Osteoblast (primary cell): ENCODE measurements at places on chromosomes 16 and 17. TPM values are rescaled to one million over a fixed set of nuclear protein-coding genes. Genes with fewer than 3 reads are reported as not detected.

SMPD3 gene
- total RNA-seq = 0.72 TPM in 1 of 2 replicates, not detected in the other

DNA sequence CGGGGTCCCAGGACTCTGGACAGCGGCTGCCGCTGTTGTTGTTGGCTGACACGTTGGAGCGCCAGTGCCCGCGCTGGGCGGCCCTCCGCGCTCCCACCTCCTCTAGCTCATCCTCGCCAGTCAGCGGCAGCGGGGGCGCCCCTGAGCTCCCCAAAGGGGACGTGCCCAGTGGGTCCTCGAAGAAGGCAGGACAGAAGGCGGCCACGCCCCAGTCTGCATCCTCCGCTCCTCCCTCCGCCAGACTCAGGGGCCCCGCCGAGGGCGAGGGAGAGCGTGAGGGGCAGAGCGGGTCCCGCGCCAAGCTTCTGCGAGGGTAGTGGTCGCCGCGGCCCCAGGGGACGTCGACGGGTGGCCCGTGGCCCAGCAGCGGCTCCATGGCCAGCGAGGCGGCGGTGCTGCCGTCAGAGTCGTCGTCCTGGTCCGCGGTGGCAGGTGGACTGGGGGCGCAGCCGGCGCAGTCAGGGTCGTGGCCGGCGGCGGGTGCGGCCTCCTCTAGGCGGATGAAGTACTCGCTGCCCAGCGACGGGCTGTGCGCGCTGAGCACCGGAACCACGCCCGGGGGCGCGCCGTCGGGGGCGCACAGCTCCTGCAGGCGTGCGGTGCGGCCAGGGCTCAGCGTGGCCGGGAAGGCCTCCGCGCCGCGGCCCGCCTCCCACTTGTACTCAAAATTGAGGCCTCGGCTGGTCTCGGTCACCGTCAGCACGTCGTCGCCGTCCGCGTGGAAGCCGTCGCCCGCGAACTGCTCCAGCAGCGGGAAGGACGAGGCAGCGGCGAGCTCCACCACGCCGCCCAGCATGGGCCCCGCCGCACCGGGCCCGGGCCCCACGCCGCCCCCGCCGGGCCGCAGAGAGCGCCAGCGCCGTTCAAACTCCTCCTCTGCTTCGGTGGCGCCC is 43.2 kb upstream of the PVALEF start:
- DNase-seq = no peak

DNA sequence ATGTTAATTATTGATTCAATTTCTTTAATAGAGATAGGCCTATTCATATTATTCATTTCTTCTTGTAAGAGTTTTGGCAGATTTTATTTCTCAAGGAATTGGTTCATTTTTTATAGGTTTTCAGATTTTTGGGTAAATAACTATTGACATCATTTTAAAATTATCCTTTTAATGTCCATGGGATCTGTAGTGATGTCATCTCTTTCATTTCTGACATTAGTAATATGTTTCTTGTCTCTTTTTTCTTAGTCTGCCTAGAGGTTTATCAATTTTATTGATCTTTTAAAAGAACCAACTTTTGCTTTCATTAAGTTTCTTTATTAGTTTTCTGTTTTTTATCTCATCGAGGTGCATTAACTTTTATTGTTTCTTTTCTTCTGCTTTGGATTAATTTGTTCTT is 162.6 kb downstream of the FTO start:
- no peak for DNase-seq

DNA sequence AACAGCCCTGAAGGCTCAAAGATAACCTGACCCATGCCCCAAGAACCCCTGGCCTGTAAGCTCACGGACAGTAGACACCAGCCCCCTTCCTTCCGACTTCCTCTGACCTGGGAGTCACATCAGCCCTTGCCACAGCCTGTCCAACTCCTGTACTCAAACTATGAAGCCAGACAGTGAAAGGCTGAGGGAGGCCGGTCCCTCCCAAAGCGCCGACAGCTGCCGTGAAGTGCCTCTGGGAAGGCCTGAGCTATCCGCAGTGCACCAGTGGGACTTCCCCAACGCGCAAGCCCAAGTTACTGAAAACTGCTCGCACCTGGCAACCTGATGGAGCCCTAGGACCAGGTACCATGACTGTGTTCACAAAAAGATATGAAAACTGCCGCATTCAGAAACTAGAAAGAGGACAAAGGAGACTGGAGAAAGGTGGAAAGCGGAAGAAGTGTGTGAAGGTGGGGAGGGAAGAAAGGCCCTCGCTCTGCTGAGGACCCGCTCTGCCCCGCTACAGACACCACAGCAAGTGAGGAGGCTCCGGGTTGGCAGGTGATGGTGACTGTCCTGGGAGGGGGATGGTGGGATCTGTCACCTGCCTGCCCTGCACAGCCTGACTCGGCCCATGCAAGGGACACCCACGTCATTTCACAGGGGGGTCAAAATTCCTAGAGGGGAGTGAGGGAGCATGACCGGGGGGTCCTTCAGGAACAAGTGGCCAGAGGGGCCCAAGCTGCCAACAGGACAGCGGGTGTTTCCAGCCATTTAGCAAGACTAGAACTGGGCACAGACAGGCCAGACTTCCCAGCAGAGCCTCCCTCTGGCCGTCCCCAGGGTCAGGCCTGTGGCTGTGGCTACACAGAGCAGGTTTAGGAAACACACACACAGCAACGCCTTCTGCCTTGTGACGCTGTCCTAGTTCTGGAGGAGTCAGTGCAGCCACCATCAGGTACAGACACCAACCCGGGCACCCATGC is 13.1 kb upstream of the TRAP1 start:
- peak; percentile 50 for DNase-seq

PRAC1 gene
- total RNA-seq = 0.88 TPM in 1 of 2 replicates, not detected in the other

- DNase-seq = no peak
These were observed 21.8 kb downstream of the CDH8 start for GRCh38 chr16:62014319-62014923.

DNA sequence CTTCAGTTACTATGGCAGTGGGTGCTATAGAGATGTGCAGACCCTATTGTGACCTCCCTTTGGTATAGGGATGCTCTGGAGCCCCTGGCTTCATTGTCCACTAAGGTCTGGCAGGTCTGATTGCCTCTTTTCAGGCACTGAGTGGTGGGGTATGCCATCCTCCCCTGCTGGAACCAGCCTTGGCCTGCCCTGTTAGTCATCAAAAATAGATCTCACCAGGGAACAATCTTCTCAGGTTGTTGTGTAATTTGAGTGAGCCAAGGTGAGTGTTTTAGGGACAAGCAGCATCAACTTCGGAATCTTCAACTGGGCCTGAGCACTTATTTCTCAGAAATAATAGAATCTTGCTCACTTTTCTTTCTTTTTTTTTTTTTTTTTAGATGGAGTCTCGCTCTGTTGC is 19.6 kb downstream of the HMOX2 start:
- DNase-seq = no peak

KRT15 gene
- total RNA-seq = 0.59 and 0.72 TPM in 2 replicates

SLC38A8 gene
- total RNA-seq = not detected in 2 replicates

POLR3E gene
- total RNA-seq = 19.2 and 19.4 TPM in 2 replicates

DNA sequence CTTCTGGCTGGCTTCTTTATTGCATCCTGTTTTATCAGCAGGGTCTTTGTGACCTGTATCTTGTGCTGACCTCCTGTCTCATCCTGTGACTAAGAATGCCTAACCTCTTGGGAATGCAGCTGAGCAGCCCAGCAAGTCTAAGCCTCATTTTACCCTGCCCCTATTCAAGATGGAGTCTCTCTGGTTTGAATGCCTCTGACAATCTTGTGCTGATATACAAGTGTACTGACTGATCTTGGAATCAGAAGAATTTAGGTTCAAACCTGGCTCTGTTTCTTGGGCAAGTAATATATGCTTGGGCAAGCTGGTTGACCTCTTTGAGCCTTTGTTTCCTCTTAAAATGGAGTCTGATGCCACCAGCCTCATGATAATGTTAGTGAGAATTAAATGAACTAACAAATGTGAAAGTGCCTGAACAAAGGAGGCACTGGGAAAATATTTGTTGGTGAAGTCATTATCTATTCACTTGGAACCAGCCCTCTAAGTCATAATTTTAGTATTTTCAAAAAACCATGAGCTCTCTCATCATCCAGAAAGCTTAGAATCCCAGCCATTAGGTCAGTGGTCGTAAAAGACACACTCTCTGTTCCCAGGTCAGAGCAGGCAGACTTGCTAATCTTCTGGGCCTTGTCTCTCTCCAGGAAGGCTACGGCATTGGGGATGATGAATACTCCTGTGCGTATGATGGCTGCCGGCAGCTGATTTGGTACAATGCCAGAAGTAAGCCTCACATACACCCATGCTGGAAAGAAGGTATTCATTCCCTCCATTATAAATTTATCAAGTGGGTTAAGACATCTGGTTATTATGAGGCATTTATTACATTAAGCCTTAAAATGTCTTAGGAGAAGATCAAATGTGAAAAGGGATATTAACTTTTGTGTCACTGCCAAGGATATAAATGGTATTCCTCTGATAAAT is 18.1 kb upstream of the ARL2BP start:
- no peak for DNase-seq

- no peak for DNase-seq
These were observed 9.0 kb upstream of the MAPK3 start for GRCh38 chr16:30131869-30132475.

ITGB3 gene
- 31.5 and 39.8 TPM in 2 replicates for total RNA-seq

DNA sequence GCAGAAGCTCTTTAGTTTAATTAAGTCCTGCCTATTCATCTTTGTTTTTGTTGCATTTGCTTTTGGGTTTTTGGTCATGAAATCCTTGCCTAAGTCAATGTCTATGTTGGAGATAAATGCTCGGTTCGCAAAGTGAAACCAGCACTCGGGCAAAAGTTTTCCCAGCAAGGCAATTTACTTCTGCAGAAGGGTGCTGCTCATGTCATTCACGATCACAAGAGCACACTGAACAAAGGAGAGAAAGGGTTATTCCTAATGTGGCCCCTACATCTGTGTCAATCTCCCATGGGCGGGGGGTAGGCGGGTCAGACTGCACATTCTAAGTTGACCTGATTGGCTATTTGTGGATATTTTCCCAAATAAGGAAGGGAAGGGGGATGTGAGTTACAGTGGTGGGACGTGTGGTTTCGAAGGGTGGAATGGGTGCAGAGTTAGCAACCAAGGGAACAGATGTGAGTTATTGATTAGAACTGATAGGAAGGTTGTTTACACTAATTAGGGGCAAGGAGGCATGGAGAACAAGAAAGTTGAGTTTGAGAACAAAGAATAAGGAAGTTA is 23.0 kb downstream of the ATF7IP2 start:
- DNase-seq = no peak

GRCh38 chr16:89026121-89026612 is 49.2 kb upstream of the CBFA2T3 start:
- DNase-seq = peak; percentile 58

DNA sequence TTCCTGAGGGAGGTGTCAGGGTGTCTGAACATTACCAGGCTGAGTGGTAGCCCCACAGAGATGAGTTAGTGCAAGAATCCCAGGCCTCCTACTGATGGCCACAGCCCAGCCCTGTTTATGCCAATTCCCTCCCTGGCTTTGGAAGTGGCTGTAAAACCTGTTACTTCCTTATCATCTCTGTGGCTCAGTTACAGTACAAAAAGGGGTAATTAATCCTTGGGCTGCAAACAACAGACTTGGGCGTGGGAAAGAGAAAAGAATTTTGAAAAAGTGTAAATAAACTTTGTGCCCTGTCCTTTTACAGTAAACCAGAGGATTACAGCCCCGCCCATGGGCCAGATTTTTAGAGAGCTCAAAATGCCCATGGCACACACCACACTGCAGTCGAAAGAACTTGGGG is 73.1 kb upstream of the AXIN2 start:
- DNase-seq = no peak

DNA sequence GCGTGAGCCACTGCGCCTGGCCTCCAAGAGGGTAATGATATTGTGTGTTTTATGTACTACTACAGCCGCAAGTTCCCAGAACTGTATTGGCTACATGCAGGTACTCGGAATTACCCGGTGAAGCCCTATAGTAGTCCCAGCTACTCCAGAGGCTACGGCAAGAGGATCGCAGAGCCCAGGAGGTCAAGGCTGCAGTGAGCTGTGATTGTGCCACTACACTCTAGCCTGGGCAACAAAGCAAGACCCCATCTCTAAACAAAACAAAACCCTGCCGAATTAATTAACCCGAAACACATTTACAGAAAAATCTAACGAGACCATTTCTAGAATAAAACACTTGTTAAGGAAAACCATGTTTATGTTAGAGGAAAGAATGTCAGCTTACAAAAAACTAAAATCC is 2.2 kb upstream of the USP22 start:
- no peak for DNase-seq

DNA sequence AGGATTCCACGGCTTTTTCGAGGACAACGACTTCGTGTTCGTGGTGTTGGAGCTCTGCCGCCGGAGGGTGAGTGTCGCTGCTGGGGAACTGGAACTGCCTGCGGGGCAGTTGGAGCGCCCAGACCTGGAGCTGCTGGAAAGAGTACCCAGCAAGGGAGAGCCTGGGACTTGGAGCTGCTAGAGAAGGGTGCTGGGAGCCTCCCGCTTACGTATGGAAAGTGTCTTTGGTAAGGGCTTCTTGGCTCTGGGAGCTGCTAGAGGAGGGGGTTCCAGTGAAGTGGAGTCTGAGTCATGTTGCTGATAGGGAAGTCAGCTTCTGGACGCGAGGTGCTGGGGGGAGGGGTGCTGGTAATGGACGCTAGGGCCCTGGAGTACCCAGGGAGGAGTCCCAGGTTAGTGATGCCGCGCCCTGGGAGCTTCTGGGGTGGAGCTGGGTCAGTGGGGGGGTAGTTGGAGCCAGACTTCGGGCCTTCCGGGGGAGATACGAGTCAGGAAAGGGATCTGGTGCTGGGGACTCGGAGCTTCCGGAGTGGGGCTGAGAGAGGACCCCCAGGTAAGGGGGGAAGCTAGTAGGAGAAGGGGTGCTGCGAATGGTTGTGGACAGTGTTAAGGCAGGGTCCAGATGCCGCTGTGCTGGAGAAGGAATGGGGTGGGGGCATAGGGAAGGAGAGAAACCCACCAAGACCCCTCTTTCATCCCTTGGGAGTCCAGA is 741 bp downstream of the PLK1 start:
- peak; percentile 68 for DNase-seq

DNA sequence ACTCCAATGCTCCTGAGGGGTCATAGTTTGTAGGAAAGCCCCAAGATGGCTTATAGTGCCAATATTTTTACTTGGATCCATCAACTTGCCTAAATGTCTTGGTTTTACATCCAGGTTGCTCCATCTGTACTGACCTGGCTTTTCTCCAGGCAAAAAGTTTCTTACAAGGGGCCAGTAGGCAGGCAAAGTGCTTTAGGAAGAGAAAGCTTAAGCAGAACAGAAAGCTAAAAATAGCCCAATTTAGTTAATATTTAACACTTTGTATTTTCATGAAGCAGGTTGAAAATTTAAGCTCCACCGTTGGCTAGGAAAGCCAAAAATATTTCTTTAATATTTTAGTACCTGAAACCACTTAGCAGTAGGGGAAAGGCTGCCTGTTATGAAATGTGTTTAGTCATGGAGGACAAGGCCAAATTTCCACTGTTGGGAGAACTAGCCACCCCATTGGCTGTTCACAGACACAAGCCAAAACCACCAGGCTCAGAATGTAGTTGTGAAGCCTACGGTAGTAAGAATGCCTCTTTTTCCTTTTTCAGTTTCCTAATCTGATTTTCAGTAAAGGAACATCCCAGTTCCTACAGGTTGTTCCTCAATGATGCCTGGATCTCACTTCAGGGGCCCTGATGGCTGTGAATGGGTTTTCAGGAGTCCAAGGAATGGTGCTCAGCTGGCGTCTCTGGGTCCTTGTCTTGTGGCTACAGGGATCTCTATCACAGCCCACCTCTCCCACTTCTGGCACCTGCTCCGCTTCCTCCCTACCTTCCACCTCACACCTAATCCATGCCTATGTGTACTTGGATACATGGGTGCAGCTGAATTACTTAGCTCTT is 324.8 kb downstream of the PMP22 start:
- no peak for DNase-seq

- no peak for DNase-seq
These were observed 10.0 kb upstream of the BEAN1 start for GRCh38 chr16:66416939-66417700.
